Neural crest cell (in vitro differentiated cells): ENCODE measurements at places on chromosomes 5 and 9. TPM values are rescaled to one million over a fixed set of nuclear protein-coding genes. Genes with fewer than 3 reads are reported as not detected.

GRCh38 chr5:55160493-55161209, 680 bp downstream of the GPX8 start:
- peaks cover 7% of the 10 kb centered on the region for H3K27me3 ChIP-seq
- H3K4me3 ChIP-seq = peak overlapping the region; percentile 91
- DNase-seq = peak; percentile 38
- peaks cover 17% of the 10 kb centered on the region for H3K4me1 ChIP-seq
- peaks cover 4% of the 10 kb centered on the region for H3K36me3 ChIP-seq
- peak overlapping the region; percentile 81 for H3K27ac ChIP-seq

GRCh38 chr9:74951107-74951720, 1.5 kb downstream of the C9orf40 start:
- H3K4me1 ChIP-seq = peaks cover 22% of the 10 kb centered on the region
- no peaks in the 10 kb centered on the region for H3K36me3 ChIP-seq
- H3K27me3 ChIP-seq = no peaks in the 10 kb centered on the region
- peak overlapping the region; percentile 98 for H3K4me3 ChIP-seq

ZNF483 gene
- 26.0 and 28.7 TPM in 2 replicates for total RNA-seq

GRCh38 chr5:140084541-140084940, 29.4 kb upstream of the PURA start:
- H3K4me1 ChIP-seq = no peaks in the 10 kb centered on the region
- DNase-seq = no peak
- H3K36me3 ChIP-seq = no peaks in the 10 kb centered on the region
- no peak overlapping the region for H3K27ac ChIP-seq
- H3K27me3 ChIP-seq = peaks cover 93% of the 10 kb centered on the region
- H3K4me3 ChIP-seq = no peak overlapping the region
